ENCODE measurements at places on chromosomes 5 and 9. TPM values are rescaled to one million over a fixed set of nuclear protein-coding genes. Genes with fewer than 3 reads are reported as not detected.

DNA sequence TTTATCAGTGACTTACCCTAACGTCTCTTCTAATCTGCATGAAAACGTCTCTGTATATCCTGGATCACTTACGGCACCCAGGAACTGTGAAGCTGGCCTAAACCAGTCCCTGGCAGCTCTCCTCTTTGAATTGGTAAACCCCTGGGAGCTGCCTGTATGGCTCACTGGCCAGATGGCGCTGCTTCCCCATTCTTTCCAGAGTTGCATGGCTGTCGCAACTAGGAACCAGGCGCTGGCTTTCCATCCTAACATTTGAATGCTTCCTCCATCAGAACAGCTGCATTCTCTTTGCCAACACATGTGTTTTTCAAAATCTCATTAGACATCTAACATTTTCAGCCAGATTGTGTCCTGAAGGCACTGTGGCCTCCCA, 8.0 kb upstream of the PCA3 start:
- no peaks in the 10 kb centered on the region for H3K36me3 ChIP-seq
- DNase-seq = peak; percentile 25
- H3K27me3 ChIP-seq = peaks cover 59% of the 10 kb centered on the region
- no peaks in the 10 kb centered on the region for H3K4me1 ChIP-seq

DNA sequence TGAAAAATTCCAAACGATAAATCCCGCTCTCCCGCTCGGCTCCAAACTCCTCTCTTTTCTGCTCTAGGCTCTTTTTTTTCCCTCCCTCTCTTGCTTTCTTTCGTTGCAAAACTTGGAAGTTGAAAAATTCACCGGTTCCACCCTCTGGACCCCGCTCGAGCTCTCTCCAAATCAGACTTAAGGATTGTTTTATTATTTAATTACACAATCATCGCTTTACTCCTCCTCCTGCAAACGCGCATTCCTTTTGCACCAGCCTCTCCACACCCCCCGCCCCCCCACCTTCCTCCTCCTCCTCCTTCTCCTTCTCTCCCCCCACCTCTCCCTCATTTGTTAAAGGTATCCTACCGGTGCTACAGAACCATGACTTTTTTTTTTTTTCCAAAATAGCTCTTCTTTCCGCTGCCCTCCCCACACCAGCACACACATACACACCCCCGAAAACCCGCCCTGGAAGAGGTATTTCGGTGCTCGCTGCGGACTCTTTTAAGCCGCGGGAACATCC, 535 bp upstream of the NFIB start:
- H3K36me3 ChIP-seq = no peaks in the 10 kb centered on the region
- peak overlapping the region; percentile 76 for H3K4me3 ChIP-seq
- H3K27me3 ChIP-seq = no peaks in the 10 kb centered on the region
- peak overlapping the region; percentile 96 for H3K27ac ChIP-seq

The GFPT2 gene
- total RNA-seq = 24.4 TPM

The TUBB4B gene
- 494 TPM for total RNA-seq

DNA sequence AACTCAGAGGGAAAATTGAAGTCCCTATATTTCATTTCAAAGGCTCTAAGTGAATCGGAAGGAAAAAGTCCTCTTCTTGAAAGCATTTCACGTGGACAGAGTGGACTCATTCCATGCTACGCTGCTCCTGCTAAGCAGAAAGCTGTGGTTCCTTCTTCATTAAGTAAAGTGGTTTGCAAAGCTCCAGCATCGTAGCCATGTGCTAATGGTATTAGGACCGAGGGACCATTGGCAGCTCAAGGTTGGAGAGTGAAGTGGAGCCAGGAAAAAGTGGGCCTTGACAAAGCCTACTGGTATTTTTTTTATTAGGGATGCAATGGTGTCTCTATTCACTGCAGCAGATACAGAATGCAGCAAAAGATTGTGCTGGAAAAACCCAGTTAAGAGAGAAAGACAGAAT, 16.4 kb upstream of the SEMA4D start:
- H3K27me3 ChIP-seq = no peaks in the 10 kb centered on the region
- H3K4me3 ChIP-seq = no peak overlapping the region
- no peaks in the 10 kb centered on the region for H3K36me3 ChIP-seq
- DNase-seq = no peak
